ENCODE measurements at places on chromosomes 12 and 14. TPM values are rescaled to one million over a fixed set of nuclear protein-coding genes. Genes with fewer than 3 reads are reported as not detected.

VWF gene
- not detected for total RNA-seq

BRF1 gene
- total RNA-seq, result 46.9 TPM

LRTM2 gene
- total RNA-seq, result not detected

CISTR gene
- total RNA-seq, result not detected

- DNase-seq, result no peak
Observed at GRCh38 chr12:49079793-49080192, 10.0 kb upstream of the RHEBL1 start.

- no peak for DNase-seq
Observed at GRCh38 chr12:106816231-106816630, 41.7 kb downstream of the RIC8B start.

- DNase-seq, result no peak
Observed at GRCh38 chr14:64686282-64686615, 18.0 kb upstream of the PLEKHG3 start.

All from activated T-helper 1 cell treated with anti-CD3 and anti-CD28 coated beads, Interleukin-12 subunit alpha, Interleukin-12 subunit beta, Interleukin-2, Interleukin-4 antibody, amounts not matched to agents 30 ng/mL and 10 ng/mL and 1 ng/mL, durations not matched to agents 14 hours and 24 hours and 36 hours (primary cell).